ENCODE measurements at places on chromosomes 13 and 19. TPM values are rescaled to one million over a fixed set of nuclear protein-coding genes. Genes with fewer than 3 reads are reported as not detected.

Gene STOML3
- total RNA-seq: not detected

Gene TYROBP
- not detected for total RNA-seq

Gene ACTMAP
- total RNA-seq: 1.4 TPM

Gene KMT2B
- total RNA-seq: 21.1 TPM

Gene CCL25
- not detected for total RNA-seq

Gene PLIN5
- not detected for total RNA-seq

Gene ATP4A
- total RNA-seq: not detected

Gene SHISA7
- total RNA-seq: not detected

Measured in nasal cavity respiratory epithelium epithelial cell of viscerocranial mucosa (primary cell).